Nephron progenitor cell (in vitro differentiated cells): ENCODE measurements at places on chromosomes 4 and X.

- DNase-seq: no peak
These were observed 365.9 kb downstream of the CXXC4 start for GRCh38 chr4:104128850-104129213.

DNA sequence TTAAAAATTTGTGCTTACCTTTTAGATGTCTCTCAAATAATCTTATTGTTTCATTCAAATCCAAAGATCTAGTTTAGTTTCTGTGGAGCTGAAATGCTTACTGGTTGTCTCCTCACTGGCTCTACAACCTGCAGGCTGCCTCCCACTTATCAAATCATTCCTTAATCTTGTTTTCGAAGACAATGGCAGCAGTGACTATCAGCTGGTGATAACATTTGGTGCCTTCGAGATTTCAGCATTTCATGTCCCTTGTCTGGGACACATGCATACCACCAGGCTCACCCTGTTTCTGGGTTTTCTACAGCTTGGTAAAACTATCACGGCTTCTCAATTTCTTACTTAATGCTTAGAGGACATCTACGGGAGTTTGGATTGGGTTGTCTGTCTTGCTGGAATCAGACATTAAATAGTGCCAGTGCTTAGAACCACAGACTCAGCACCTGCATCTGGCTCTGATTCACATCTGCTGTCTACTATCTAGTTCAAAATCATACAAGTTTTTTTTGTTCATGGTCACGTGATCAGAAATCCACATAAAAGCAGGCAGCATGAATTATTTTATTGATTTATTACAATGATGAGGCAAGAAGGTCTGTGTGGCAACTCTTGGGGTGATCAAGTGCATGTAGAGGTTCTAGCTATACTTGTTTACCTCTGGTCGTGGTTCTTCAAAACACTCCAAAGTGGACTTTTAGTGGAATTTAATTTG is 32.0 kb upstream of the SMARCAD1 start:
- DNase-seq: no peak

- DNase-seq: no peak
These were observed 19.2 kb downstream of the DIAPH2 start for GRCh38 chrX:96703816-96704215.

DNA sequence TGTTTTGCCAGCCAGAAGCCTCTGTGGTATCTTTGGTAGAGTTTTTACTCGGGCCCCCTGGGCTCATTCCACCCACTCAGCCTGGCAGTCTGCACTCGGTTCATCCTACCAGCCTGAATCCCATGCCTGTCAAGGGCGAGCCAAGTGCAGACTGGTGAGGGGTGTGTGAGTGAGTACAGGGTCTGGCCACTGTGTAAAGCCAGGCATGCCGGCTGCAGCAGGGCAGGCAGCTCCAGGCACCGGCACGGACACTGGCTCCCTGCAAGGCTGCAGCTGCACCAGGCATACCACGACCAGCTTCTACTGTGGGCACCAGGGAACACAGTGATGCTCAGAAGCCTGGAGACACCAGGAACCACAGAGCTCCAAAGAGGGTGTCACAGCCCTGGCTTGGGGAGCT is 194.0 kb upstream of the GALNT7 start:
- no peak for DNase-seq

DNA sequence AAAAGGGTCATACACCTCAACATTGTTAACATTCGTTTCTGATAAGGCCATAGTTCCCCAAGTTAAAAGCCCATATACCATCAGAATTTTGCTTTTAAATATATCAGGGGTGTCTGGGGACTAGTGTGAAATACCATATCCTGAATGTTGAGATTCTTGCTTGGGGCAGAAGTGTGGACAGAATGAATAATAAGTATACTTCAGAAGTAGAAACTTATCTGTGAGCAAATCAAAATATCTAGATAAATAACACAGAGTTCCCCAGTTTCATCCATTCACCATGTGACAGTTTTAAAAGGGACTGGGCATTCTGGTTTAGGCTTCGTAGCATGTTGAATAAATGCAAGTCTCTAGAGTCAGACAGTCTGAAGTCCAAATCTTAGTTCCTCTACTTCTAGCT is 110.5 kb downstream of the CHRNA9 start:
- no peak for DNase-seq

DNA sequence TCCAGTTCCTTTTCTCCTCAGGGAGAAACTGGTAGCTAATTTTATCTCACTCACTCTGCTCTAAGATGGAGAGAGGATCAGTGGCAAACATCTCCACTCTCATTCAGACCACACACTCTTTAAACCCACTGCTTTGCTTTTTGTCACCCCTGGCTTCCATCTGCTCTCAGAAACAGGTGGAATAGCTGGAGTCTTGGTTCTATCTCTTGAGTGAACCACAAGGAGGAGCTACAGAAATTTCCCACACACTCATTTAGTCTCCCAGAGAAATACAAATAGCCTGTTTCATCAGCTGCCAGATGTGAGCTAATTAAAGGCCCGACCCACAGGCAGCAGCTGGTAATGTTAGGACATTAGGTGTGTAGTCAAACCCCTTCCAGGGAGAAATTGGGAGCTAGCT is 96.6 kb downstream of the STPG2 start:
- DNase-seq: no peak

DNA sequence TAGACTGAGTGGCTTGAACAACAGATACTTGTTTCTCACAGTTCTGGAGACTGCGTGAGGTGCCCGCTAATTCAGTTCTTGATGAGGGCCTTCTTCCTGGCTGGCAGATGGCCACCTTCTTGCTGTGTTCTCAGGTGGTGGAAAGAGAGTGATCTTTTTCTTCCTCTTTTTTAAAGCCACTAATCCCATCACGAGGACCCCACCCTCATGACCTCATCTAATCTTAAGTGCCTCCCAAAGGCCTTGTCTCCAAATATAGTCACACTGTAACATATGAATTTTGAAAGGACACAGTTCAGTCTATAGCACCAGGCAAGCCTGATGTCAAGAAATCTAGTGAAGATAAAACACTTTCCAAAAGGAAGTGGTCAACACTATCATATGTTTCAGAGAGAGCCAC is 12.4 kb downstream of the VAMP7 start:
- DNase-seq: no peak

GRCh38 chrX:54509400-54509799 is 13.4 kb upstream of the FGD1 start:
- peak; percentile 12 for DNase-seq

DNA sequence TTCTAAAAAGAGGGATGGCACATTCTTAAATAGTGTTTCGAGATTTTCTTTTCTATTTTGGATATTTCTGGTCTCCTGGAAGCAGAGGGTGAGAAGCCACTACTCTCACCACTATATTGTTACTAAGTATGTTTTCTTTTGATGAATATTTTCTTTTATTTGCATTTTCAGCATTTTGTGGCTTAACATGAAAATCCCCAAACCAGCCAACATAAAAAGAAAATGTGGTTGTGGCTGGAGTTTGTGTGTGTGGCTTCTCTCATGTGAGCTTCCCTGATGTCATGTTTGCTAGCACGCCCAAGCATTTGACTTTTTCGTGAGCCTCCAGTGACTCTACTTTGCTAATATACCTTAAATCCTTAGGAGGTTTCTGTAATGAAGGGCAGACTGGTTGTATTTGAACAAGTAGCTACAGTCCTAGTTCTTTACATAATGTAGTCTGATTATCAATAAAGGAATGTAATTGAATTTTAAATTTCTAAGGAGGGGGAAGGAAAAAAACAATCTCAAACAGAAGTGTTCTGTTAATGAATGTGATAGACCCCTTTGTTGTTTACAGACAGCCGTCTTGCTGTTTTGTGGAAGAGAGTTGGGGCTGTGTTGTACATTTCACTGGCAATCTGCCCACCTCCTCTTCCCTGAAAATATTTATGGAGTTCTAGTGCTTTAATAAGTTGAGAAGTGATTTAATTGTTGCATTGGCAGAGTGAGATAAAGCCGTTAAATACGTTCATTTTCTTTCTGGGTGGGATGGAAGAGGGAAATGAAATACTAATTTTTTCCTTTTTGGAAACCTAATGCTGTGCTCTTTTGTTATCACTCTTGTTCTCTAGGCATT is 114.6 kb downstream of the ARHGAP10 start:
- DNase-seq: no peak

DNA sequence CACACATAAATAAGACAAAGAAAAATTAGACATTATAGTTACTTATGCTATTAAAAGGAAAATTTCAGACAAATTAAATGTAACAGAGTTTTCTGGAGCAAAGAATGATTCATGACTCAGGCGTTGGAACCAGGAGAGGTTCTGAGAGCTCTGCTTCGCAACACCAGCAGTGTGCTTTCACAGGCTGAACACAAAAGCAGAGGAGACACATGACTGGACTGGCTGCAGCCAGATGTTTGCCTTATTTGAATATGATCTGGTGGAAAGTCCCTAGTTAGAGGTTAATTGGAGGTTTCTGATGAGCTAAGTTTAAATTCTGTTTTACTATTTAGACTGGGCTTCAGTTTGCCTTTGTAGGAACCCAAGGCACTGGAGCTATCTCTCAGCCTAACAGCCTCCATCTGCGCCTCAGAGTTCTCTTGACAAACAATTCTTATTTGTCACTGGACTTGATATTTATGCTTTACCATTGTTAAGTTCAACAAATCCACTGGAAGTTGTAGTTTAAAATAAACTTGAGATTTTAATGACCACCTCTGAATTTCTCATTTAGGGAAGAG is 16.2 kb downstream of the BOD1L1 start:
- no peak for DNase-seq

DNA sequence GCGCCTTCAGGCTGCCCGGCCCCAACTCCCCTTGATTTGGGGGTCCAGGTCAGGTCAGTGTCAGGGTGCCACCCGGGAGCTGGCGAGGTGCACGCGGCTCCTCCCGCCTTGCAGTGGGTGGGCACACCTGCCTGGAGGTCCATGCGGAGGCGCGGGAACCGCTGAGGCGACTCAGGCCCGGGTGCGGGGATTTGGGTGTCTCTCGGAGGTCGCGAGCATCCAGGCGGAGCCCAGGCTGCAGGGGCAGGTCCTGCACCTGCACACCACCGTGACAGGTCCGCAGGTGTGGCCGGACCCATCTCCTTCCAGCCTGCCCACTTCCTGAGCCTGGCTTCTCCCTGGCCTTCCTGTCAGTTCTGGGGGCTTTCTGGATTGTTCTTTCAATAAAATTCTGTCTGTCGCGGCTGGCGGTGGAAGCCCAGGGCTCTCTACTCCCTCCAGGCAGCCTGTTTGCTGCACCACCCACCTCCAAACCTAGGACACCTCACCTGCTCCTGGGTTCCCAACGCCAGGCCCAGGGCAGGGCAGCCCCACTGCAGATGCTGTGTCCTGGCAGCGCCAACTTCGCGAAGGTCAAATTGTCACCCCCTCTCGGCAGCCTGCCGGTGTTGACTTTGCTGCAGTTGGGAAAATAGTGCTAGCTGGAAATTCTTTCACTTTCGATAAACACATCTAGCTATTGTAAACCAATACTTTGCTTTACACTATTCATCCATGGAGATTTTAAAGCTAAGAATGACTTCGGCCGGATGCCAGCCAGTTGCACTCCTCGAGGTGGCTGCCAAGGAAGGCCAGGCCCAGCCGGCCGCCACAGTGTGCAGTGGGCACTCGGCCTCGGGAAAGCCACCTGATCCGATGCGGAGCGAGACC is 35.9 kb downstream of the FGFRL1 start:
- no peak for DNase-seq

GRCh38 chr4:147741190-147741788 is 9.4 kb downstream of the ARHGAP10 start:
- DNase-seq: no peak

DNA sequence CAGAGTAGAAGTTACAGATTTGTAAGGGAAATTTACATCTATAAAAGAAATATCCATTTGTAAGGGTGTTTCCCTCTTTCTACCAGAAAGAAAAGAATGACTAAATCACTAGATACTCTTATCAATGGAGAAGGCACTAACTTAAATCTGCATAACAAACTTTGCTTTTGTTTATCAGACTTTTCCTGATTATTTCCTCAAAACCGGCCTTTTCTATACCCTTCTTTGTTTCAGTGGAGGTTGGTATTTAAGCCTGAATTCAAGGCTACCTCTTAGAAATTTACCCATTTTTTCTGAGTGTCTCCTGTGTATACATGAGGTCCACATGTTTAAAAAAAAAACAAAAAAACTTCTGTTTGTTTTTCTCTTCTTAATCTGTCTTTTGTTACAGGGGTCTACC is 80.4 kb upstream of the GRPR start:
- no peak for DNase-seq

DNA sequence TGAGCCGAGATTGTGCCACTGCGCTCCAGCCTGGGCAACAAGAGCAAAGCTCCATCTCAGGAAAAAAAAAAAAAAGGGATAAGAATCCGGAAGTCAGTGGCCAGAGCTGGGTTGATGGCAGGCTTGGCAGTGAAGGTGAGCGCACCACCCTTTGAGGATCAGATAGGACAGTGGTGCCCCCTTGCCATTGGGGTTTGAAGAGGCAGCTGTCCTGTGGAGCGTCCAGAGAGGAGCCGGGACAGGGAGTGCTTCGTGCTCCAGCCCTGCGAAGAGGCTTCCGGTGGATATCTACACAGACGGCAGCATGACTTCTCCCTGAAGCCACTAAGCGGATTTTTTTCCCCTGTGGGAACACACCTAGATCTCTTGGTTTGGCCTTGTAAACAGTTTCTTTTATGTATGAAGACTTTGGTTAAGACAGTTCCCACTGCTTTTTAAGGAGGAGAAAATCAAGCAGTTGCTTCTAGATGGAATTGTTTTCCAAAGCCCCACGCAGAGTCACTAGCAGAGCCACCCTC is 6.5 kb downstream of the TBC1D14 start:
- DNase-seq: no peak

DNA sequence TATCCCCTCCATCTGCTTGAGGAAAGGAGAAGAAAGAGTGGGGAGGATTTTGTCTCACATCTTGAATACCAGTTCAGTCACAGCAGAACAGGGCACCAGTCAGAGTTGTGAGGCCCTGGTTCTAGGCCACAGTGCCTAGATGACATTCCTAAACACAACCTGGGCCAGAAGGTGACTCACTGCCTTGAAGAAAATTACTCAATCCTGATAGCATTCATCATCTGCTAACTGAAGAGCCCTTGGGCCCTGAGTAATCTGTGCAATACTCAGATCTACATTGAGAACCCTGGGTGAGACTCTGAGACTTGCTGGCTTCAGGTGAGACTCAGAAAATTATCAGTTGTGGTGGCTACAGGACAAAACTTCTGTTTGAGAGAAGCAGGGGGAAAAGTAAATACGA is 20.5 kb upstream of the PRR32 start:
- no peak for DNase-seq

GRCh38 chr4:2788101-2788500 is 4.8 kb upstream of the SH3BP2 start:
- no peak for DNase-seq

DNA sequence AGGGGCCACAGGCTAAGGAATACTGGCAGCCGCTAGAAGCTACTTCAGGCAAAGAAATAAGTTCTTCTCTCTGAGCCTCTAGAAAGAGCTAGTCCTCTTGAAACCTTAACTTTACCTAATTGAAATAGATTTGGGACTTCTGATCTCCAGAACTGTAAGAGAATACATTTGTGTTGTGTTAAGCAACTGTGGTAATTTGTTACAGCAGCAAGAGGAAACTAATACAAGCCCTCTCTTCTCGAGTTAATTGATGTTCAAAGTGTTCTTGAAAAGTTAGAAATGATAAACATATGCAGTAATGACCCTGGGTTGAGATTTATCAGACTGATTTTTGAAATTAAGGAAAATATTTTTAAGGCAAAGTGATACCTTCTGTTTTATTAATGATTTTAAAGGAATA is 172.8 kb downstream of the ANTXR2 start:
- no peak for DNase-seq

GRCh38 chrX:119763181-119763580 is 4.8 kb downstream of the SOWAHD start:
- DNase-seq: no peak
